Gastroesophageal sphincter (tissue), 4 donors: ENCODE measurements at places on chromosomes 6 and 20. TPM values are rescaled to one million over a fixed set of nuclear protein-coding genes. Genes with fewer than 3 reads are reported as not detected.
A peak's percentile ranks its signal among the peaks of the same experiment; 100 is the strongest.

Gene FOXQ1
- 2.3 TPM for total RNA-seq

Gene PROKR2
- total RNA-seq, result not detected

Gene AFG1L
- 6.5 TPM for total RNA-seq

Gene TRIM10
- total RNA-seq, result not detected

Gene LY6G6F
- total RNA-seq, result not detected

- no peak for ATAC-seq
Measured at GRCh38 chr6:33981421-33981820, 164.5 kb downstream of the GRM4 start.

- no peak for ATAC-seq
Measured at GRCh38 chr6:158791274-158791855, 27.8 kb downstream of the EZR start.

DNA sequence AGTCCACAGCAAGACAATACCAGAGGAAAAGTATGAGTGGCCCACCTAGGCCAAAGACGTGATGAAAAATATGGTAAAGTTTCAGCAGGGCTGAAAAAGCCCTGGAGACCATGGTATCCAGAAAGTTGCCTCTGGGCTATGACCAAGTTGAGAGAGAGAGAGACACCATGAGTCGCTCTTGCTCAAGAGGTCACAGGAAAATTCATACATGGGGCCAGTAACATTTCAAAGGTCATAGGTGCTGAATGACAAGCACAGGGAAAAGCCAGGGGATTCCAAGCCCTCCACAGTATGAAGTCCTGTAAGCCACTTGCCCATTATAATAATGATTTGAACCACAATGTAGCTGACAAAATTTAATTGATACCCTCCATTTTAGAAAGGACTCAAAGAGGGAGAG, 657.7 kb upstream of the CITED2 start:
- ATAC-seq, result no peak

GRCh38 chr6:121885399-121886152, 450.1 kb downstream of the GJA1 start:
- peak; percentile 52 for ATAC-seq

- ATAC-seq, result no peak
Measured at GRCh38 chr20:36744243-36744642, 1.6 kb downstream of the NDRG3 start.

- ATAC-seq, result peak; percentile 58
Measured at GRCh38 chr20:58174708-58175280, 53.7 kb downstream of the ANKRD60 start.

- ATAC-seq, result no peak
Measured at GRCh38 chr6:73050706-73051105, 174.6 kb downstream of the KHDC1L start.

DNA sequence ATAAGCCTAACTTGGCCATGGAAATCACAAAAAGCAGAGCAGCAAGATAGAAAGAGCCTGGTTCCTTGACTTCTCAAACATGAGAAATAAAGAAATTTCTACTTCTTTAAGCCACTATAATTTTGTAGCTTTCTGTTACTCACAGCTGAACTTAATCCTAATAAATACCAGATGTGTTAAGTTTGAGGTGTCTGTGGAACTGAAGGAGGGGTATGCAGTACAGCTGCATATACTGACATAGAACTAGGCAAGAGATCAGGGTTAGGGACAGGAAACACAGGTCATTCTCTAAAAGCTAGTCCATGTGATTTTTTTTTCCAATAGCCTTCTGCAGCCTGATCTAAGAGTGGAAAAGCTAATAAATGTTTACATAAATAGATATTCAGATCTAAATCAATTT, 123.9 kb downstream of the COL12A1 start:
- ATAC-seq, result no peak

DNA sequence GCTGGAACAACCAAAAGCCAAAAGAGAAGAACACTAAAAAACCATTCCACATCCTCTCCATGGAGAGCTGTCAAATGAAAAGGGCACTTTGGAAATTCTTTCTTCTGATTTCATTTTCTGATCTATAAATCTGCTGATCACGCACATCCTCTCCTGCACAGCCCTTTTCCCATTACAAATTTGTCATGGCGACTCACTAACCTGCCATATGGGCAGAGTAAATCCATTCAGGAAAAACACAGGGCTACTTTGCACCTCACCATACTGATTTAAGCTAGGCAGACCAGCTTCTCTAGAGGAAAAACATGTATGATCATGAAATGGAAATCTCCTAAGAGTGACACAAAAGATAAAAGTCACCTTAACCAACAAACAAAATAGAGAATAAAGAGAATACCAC, 26.0 kb downstream of the TOMM6 start:
- ATAC-seq, result no peak

DNA sequence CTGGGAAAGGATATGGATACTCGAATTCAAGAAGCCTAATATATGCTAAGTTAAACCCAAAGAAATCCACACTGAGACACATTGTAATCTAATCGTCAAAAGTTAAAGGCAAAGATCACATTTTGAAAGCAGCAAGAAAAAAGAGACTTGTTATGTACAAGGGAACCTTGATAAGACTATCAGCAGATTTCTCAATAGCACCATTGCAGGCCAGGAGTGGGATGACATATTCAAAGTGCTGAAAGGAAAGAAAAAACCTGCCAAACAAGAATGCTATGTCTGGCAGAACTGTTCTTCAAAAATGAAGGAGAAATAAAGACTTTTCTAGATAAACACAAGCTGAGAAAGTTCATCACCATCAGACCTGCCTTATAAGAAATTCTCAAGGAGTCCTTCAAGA, 75.2 kb downstream of the COL21A1 start:
- no peak for ATAC-seq

DNA sequence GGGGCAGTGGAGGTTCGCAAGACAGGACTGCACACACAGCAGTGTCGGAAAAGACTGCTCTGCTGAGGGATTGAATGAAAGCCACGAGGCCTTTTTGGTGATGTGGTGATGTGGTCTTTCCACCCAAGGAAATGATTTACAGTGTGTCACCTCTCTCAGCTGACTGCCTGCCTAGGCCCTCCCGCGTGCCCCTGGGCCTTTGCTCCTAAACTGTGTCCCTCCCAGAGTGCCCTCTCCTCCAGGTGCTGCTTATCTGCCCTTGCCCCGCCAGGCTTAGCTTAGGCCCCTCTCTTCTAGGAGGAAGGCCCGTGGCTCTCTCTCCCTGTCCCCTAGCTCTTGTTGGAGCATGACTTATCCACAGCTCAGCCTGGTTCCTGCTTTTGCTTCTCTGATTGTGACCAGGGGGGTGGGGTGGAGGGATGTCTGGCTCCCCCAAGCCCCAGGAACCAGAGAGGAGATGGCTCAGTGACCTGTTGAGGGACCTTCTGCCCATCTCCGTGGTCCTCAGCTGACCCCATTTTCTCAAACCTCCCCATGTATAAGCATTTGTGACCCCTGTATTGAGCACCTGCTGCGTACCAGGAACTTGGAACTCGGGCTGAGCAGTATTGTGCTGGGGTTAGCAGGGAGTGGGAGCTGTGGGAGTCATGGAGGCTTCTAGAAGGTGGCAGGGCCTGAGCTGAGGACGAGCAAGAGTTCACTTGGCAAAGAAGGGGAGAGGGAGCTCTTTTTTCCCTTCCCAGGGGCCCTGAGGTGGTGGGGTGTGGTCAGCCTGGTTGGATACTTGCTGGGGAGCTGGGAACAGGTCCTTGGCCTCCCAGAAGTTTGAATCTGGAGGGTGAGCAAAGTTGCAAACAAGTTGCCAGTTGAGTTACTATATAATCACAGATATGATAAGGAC, 2.2 kb downstream of the SRC start:
- no peak for ATAC-seq
